ENCODE measurements at places on chromosomes 4 and X.

GRCh38 chr4:182018691-182019090, 224.5 kb upstream of the TENM3 start:
- no peak for DNase-seq

DNA sequence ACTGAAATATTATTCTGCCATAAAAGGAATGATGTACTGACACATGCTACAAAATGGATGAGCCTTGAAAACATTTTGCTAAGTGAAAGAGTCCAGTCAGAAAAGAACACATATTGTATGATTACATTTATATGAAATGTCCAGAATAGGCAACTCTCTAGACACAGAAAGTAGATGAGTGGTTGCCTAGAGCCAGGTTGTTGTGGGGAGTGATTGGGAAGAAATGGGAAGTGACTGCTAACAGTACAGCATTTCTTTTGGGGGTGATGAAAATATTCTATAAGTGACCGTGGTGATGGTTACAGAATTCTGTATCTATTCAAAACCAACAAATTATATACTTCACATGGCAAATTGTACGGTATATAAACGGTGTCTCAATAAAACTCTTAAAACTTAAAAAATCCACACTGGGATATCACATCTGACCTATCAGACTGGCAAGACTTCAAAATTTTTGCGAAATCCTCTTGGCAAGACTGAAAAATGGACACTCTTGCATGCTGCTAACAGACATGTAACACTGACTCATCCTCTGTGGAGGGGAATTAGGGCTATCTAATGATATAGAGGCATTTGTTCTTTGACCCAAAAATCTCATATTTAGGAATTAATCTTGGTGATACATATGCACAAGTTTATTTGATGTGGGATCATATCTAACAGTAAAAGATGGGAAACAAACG, 71.8 kb downstream of the FAM13A start:
- DNase-seq, result no peak

DNA sequence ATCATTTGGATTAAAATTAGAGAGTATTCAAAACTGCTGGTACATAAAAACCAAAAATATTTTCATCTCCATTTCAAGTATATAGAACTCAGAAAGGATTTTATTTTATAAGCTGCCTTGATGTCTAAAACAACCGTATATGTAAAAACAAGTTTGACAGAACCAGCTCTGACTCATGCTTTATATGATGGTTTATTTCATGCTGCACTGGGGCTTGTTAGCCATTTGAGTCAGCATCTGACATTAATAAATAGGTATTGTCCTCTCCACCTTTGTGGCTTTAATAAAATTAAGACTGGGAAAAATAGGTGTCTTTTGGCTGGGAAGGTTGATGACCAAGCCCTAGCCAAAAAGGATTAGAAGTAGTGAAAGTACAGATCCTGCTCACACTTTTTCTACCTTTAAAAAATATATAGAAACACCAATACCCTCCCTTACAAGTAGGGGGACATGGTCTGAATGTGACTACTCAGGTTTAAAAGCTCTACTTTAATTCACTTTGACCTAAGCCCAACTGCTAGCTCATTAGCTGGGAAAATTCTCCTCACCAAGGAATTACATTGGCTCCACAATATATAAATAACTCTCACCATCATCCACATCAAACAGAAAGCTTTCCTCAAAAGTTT, 228.1 kb downstream of the ADAMTS3 start:
- DNase-seq, result no peak

GRCh38 chr4:76562836-76563453, 127.9 kb downstream of the SHROOM3 start:
- no peak for DNase-seq

- no peak for DNase-seq
Measured at GRCh38 chr4:833731-834367, 7.9 kb upstream of the CPLX1 start.

DNA sequence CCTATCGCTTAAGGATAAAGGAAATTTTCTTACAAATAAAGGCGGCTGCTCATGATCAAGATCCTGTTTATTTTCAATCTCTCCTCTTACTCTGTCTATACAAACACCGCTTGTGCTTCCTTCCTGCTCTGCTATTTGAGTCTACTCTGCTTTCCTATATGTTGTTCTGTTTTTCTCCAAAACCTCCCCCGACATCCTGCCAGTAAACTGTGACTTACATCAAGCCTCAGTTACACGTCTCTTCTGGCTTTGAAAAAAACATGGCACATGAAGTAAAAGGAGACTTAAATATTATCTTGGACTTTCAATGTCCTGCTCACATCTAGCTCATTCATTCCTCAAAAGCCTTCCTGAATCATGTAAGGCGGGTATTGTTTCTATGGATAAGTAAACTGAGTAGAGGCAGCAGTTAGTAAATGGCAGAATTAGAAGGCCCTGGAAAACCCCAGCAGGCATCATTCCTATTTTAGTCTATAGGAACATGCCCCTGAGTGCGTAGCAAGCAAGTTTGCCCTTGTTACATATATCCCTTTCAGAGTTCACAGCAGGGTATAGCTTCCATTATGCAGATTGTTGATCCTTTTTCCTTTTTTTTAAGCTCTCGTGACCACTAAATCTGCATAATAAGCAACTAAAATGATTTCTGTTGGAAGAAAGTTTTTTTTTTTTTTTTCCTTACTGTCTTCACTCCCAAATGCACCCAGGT, 280.1 kb downstream of the RAPGEF2 start:
- DNase-seq, result no peak

- no peak for DNase-seq
Measured at GRCh38 chr4:187491286-187491685, 504.3 kb upstream of the ZFP42 start.

DNA sequence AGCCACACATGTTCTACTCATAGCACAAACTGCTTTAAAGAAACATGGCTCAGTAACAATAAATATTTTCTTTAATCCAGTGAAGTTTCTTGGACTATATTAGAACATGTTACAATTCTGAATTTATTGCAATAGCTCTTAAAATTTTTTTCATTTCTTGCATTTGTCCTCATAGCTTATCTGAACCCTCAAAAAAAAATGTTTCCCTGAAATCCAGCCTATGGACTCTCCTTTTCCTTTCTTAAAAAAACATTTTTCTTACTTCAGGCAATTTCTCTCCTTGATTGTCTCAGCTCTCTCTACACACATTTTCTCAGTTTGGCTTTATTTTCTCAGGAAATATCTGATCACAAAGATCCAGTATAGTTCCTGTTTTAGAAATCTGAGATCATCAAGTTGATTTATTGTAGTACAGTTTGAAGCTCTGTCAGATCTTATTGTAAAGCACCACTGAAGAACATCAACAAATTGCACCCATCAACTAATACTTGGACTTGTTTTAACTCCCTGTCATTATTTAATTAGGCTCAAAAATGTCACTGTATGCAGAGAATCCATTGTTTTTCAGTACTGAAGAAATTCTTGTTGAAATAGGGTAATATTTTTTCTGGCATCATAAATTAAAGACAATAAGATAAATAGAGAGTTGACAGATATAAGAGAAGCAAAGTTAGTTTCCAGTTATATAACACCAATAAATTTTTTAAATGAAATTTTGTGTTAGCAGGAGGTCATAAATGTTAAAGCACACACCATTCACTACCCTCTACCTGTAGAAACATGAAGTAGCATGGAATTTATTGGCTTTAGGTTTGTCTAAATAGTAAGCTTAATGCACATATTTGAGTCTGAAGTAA, 317.7 kb downstream of the ARHGAP24 start:
- DNase-seq, result no peak

GRCh38 chrX:24027985-24028384, 999 bp upstream of the KLHL15 start:
- DNase-seq, result no peak

DNA sequence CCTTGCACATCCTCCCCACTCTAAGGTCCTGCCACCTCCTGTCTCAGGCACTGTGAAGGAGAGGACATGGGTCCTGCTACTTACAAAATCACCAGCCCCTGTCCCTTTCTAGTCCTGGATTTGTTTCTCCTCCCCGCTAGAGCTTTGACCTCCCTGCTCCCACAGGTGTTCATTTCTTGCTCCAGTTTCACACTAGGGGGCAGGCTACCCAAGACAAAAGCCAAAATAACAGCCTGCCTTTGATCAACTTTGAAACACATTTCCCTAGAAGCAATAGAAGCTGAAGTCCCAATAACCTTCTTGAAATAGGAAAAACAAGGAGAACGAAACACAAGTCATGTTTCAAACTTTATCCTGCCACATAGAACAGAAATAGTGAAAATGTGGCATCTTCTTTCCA, 164.4 kb downstream of the QDPR start:
- DNase-seq, result no peak

GRCh38 chr4:23068756-23069155, 376.0 kb downstream of the GBA3 start:
- DNase-seq, result no peak

DNA sequence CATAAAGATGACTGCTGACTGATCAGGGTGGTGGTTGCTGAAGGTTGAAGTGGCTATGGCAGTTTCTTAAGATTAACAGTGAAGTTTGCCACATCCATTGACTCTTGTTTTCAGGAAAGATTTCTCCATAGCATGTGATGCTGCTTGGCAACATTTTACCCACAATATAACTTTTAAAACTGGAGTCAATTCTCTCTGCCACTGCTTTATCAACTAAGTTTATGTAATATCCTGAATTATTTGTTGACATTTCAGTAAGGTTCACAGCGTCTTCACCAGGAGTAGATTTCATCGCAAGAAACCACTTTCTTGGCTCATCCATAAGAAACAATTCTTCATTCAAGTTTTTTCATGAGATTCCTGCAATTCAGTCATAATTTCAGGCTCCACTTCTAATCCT, 166.5 kb upstream of the SPRY1 start:
- DNase-seq, result no peak

- DNase-seq, result no peak
Measured at GRCh38 chr4:80252953-80253352, 13.5 kb upstream of the FGF5 start.

- no peak for DNase-seq
Measured at GRCh38 chr4:16745887-16746286, 152.6 kb downstream of the LDB2 start.

GRCh38 chr4:55851885-55852284, 1.6 kb upstream of the EXOC1 start:
- DNase-seq, result peak; percentile 8

GRCh38 chr4:107987916-107988762, 1.6 kb upstream of the HADH start:
- no peak for DNase-seq

DNA sequence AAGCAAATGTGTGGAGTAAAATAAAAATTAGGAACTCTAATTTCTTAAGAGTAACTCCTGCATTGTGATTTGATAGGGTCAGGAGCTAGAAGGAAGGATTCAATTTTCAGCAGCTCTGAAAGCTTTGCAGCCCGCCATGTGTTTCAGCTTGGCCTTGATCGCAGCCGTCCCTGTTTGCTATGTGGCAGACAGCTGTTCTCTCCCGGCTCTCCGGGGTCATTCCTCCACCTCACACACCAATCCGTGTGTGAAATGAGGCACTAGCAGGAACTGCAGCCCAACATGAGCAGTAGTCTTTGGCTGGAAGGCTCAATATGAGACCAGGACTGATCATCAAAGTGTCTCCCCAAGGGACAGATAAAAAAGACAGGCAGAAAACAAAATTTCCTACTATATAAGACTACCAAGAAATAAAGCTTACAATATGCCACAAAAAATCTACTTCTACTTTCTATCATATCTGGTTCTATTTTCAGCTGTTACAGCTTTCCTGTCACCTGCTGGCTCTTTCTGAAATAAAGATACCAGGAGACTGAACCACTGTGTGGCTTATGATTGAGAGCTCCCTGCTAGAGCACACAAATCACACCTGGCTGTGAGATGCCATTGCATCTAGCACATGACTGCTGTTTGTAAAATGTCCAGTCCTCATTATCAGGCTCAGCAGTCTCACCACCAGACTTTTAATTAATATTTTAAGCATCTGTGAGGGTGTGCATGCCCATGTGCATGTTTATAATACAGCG, 44.1 kb upstream of the SEC24B start:
- no peak for DNase-seq

DNA sequence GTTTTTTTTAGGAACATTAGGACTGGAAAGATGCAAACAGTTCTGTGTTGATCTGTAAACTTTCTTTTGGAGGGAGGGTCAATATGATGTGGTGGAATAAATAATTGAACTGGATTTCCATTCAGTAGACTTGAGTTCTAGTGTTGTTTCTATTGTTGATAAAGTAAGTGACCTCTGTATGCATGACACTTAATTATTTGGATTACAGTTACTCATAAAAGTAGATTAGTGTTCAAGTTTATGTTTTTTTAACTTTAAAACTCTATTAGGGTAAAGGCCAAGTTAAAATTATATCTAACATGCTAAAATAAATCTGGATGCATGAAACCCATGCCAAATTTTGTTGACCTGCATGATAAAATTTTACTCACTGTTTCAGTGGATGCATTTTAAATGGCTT, 85.4 kb upstream of the NR3C2 start:
- no peak for DNase-seq

GRCh38 chrX:14718403-14718802, 154.5 kb downstream of the FANCB start:
- no peak for DNase-seq

GRCh38 chrX:27519226-27519625, 56.1 kb upstream of the PPP4R3C start:
- no peak for DNase-seq

DNA sequence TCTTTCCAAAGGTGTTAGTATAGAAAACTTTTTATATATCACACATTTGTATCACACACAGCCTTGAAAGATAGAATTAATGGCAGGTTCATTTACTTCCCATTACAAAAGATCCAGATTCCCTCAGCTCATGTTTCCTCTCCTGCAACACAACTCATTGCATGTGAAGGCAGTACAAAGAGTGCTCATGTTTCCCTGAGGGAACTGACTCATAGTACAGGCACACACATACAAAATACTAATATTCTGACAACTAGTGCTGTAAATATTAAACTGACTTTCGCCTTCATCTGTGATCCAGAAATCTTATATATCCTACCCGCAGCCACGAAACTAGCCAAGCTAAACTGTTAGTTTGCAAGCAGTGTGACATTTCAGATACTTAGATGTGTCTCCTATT, 819.8 kb upstream of the PCDH7 start:
- no peak for DNase-seq

DNA sequence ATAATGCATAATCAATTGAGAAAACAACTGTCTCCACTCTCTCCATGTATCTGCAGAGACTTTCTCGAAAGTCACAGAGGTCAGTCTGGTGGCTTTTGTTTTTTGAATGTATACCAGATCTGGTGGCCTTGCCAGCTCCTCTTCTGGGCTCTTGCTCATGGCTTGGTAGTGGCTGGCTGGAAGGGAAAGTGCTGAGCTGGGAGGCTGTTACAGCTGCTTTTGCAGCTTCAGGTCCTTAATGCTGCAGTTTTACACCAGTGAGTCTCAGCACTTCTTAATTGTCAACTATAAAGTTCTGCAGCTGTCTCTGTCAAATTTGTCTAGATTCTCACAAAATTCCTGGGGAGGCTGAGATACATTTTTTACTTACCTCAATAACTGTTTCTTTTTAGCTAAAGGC, 390.0 kb downstream of the GRXCR1 start:
- DNase-seq, result no peak

- DNase-seq, result no peak
Measured at GRCh38 chr4:76736414-76736813, 161.5 kb downstream of the SOWAHB start.

GRCh38 chrX:127317159-127317558, 497.6 kb downstream of the PRR32 start:
- no peak for DNase-seq

- no peak for DNase-seq
Measured at GRCh38 chr4:5209862-5210261, 158.6 kb downstream of the STK32B start.
